ENCODE measurements at places on chromosomes 4 and X.

- no peak for DNase-seq
Measured at GRCh38 chrX:123607806-123608205, 125.0 kb downstream of the THOC2 start.

GRCh38 chr4:116923389-116923788 lies 162.0 kb downstream of the TRAM1L1 start:
- DNase-seq: no peak

DNA sequence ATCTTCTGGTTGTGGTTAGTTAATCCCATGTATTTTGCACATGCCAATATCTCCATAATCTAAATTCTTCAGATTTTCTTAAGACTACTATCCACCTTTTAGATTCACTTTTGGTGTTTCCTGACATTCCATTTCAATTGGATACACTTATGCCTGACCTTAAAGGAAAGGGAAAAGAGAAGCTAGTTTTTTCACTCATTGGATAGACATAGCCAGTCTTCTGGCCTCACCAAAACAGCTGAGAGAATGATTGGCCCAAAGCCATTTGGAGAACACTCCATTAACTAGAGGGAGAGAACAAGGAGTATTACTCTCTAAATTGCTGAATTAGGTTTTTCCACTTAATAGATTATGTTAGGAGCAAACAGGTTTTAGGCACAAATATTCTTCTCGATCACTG lies 4.0 kb downstream of the PRPS1 start:
- no peak for DNase-seq

DNA sequence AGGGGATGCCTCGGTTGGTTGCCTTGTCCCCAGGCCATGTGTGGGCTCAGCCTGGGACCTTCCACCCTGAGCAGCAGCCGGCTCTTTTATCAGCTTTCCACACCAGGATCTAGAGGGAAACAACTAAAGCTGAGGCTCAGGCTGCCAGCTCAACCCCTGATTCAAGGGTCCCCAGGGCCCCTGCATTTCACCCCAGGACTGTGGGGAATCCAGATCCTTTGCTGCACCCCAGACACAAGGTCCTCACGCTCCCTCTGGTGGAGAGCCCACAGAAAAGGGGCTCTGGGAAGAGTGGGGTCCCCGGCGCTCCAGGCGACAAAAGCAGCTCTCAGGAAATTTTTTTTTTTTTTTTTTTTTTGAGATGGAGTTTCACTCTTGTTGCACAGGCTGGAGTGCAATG lies 64.3 kb downstream of the ZFYVE28 start:
- DNase-seq: peak; percentile 35

GRCh38 chrX:120238933-120239332 lies 11.7 kb upstream of the ZBTB33 start:
- no peak for DNase-seq

- no peak for DNase-seq
Measured at GRCh38 chrX:138034136-138034535, 468.2 kb downstream of the ZIC3 start.

DNA sequence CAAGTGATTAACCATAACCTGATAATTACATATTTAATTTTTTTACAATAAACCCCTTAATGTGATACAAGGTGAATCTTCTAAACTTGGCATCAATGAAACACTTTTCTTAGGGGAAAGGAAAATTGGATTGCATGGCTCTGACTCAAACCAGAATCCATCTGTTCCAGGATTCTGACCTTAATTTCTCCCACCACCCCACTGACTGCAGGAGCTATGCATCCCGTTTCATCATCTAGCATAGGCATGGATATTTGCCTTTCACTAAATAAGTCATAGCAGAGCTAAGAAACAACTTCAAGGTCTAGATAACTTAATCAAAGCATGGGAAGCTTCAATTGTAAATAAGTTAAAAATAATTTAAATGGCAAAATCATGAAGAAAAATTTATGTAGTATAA lies 156.3 kb downstream of the BTC start:
- no peak for DNase-seq

GRCh38 chr4:84809946-84810345 lies 156.5 kb downstream of the WDFY3 start:
- no peak for DNase-seq

DNA sequence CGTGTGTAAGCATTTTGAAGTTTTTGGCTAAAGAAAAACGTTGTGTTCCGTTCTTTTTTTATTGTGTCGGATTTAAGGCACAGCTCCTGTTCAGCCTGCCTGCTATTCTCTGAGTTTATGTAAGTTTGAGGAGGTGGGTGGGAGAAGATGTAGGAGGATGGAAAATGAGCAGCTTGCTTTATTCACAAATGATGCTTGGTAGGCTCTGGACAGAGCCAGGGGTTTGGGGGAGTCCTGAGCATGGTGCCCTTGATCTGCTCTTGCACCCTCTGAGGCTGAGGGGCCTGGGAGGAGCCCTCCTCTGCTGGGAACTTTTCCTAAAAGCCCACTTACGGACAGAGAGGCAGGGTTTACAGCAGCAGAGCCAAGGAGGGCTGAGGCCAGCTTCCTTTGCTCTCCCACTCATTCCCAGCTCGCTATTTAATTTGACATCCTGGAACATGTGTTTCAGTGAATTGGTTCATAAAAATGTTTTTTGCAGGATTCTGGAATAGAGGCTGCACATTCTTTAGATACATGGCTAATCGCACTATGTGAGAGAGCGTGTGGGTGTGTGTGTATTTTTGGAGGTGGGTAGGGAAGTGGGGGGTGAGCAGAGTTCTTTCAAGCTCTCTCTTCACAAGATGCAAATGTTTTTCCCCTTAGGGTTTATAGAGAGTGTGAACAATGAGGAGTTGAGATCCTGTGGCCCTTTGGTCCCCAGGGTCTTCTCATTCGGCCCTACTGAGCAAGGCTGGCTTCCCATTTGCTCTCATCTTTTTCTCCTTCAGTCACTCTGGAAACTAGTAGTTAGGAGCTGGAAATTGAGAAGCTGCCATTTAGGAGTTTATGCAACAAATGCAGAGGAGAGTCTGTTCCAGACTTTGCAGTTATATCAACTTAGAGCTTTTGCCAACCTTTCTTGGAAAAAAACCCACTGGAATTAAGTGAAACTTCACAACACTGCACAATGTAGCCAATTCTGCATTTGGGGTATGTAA lies 32.1 kb downstream of the TMEM131L start:
- DNase-seq: peak; percentile 65

DNA sequence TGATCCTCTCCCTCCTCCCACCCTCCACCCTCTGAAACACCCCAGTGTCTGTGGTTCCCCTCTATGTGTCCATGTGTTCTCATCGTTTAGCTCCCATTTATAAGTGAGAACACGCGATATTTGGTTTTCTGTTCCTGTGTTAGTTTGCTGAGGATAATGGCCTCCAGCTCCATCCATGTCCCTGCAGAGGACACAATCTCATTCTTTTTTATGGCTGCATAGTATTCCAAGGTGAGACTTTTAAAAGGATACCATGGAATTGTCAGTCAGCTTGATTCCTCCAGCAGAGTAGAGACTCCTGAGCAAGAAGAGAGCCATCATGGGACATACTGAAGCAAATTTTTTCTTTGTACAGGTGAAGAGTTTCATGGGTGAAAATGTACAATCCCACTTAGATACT lies 38.8 kb upstream of the MTM1 start:
- no peak for DNase-seq

- DNase-seq: no peak
Measured at GRCh38 chr4:77453911-77454310, 151.7 kb upstream of the CXCL13 start.

DNA sequence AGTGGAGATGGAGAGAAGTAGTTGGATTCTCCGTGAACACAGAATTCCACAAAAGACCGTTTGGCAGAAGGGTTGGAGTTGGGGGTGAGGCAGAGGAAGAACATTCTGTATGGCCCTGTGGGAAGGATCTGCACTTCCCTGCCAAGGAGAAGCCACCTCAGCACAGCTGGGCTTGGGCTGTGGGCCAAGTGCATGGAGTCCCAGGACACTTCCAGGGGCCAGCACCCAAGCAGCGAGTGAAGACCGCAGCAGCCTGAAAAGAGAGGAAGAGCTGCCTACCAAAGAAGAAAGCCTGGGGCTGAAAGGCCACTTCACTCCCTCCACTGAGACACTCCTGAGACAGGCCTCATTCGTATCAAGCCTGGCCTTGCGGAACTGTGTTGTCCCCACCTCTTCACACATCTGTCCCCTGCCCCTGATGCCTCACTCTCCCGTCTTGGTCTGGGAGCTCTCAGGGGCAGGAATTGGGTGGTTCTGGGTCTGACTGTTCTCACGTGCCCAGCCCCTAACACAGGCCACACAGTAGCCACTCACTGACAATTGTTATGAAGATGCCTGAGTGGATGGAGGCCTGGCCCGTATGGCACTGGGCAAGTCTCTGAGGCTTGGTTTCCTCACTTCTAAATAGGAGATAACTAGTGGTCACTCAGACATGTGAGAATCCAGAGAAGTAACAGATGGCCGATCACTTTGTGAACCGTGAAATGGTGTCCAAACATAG lies 3.3 kb upstream of the AWAT2 start:
- DNase-seq: no peak

DNA sequence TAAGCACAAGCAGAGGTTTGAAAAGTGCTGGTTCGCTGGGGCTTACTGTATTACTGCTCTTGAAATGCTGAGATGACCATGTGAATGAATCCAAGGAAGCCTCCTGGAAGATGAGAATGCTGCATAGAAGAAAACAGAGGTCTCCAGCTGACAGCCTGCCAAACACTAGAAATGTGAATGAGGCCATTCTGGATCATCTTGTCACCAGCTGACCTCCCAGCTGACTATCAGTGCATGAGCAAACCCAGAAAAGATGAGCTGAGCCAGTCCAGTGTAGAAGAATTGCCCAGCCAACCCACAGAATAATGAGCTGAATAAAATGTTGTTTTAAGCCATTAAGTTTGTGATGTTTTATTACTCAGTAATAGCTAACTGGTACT lies 49.1 kb upstream of the DYNLT3 start:
- DNase-seq: no peak

GRCh38 chr4:112766422-112766821 lies 129.5 kb downstream of the LARP7 start:
- DNase-seq: peak; percentile 33

DNA sequence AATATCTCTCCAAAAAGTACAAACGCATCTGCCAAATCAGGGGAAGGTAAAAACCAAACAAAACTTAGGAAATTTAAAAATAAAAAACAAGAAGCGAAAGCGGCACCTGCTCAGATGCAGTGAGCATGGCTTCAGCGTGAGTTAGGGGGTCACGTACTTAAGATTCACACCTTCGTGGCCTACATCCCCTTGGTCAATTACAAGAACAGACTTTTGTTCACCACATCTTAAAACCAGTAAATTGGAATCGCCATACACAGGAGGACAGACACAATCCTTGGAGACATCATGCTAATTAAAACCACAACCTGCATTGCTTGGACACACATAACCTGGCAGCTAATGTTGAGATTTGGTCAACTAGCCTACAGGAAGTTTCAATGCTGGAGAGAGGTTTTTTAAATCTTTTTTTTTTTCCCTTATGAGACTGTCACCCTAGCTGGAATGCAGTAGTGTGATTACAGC lies 12.5 kb upstream of the SEL1L3 start:
- no peak for DNase-seq

- DNase-seq: no peak
Measured at GRCh38 chrX:72159769-72160168, 21.8 kb upstream of the PIN4 start.

DNA sequence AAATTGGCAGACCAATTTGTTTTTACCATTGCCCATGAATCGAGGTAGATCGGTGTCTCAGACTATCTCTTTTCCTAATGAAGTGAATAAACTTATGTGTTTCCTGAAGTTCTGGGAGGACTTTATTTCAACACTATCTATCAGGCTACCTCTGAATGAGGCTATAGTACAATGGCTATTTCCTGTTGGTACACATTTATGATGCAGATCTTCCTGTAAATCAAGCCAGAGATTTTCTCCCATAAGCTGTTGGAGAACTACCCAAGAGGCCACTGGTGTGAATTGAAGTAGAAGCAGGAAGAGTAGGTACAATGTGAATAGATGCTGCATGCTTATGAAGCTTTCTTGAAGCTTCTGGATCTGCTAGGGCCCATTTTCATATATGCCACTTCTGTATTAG lies 16.0 kb downstream of the TXK start:
- no peak for DNase-seq

GRCh38 chr4:743463-744211 lies 38.0 kb downstream of the PCGF3 start:
- DNase-seq: no peak

DNA sequence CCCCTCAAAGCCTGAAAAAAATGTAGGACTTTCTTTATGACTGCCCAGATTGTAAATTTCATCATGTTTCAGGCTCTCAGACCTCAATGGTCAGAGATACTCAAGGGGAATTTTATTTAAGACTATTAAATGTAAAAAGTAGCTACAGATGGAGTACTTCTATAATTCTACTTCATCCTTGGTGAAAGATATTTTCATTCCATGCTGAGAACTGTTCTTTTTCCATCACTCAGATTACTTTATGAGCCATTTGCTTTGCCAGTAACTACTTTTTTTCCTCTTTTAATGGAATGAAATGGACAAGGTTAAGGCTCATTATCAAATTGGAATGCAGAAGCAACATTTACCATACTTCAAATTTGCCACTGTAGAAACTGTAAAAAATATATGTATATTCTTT lies 38.0 kb upstream of the PLS3 start:
- DNase-seq: no peak
